ENCODE measurements at places on chromosomes 1 and 21.

DNA sequence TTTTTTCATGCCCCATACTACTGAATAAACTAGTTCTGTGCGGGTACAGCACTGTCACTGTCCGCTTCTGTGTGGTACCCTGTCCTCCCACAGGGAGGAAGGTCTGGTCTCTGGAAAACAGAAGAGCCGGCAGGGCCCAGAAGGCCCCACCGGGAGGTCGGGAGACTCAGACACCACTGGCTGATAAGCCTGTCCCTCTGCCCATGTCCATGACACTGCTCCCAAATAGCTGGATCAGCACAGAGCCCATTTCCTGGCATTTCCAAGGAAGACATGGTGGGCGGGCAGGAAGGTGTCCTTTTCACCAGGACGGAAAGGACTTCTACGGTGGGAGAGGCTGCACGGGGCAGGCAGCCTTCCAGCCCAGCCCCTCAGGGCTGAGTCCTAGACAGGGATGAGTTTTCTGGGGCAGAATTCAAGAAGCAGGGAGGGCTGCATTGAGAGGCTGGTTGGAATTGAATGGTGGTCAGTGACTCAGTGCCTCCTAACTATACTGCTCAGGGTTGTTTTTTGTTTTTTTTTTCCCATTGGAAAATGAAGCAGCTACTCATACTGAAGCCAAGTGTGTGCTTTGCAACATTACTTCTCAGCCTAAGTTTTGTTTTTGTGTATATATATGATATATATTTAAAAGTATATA lies 7.1 kb downstream of the PSRC1 start:
- peak; percentile 29 for DNase-seq

- no peak for DNase-seq
Measured at GRCh38 chr1:215669806-215670491, 102.8 kb downstream of the KCTD3 start.

- no peak for DNase-seq
Measured at GRCh38 chr1:62706985-62707743, 19.0 kb upstream of the DOCK7 start.

- no peak for DNase-seq
Measured at GRCh38 chr1:54337034-54337433, 69.2 kb downstream of the SSBP3 start.

DNA sequence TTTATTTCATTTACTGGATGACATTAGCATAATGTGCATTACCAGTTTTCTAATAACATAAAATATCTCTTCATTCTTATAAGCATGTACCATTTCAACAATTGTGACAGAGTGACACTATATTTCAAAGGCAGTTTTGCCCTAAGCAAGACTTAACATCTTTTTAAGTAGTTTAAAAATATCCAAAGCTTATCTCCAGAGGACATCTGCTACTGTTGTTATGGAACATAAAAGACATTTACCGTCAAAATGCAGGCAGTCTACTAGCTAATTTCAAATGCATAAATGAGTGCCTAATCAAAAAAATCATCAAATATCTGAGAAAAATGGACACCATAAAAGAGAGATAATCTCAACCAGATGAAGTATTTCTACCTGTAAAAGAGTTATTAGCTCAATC lies 782.4 kb upstream of the BRINP3 start:
- DNase-seq = no peak

DNA sequence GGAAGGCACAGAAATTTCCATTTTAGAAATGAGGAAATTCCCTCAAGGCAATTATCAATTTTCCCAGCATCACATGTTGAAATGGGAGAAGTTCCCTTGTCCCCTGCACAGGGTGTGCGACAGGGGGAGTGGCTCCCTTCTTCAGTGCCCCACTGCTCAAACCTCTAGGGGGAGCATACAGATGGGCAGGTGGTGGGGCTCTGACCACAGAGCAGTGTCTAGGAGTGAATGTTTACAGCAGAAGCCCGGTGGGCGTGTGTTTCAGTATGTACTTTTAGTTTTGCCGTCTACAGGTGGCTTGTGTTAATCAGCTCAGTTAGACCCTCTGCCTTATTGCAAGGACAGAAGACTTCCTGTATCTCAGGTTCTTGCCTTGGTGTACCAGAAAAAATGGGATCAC lies 493.7 kb upstream of the PLXNA2 start:
- DNase-seq = peak; percentile 37

- no peak for DNase-seq
Measured at GRCh38 chr1:224496826-224497225, 62.2 kb upstream of the WDR26 start.

- no peak for DNase-seq
Measured at GRCh38 chr21:41830764-41831452, 48.2 kb downstream of the PRDM15 start.

DNA sequence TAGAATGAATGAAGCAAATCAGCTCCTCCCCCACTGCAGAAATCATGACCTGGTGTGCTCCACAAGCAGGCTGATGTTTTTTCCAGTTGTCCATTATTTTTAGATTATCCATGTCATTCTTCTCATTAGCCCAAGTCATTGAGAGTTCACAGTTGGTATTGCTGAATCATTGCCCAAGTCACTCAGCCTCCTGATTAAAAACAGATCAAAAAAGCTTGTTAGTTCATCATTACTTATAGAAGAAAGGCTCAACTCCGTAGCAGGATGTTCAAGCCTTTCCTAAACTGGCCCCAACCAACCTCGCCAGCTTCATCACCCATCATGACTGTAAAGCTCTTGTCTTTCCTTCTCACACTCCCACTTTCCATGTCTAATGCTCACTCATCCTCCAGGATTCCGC lies 161.3 kb upstream of the CTTNBP2NL start:
- DNase-seq = no peak

GRCh38 chr1:220892997-220893700 lies 13.9 kb downstream of the HLX start:
- DNase-seq = no peak

DNA sequence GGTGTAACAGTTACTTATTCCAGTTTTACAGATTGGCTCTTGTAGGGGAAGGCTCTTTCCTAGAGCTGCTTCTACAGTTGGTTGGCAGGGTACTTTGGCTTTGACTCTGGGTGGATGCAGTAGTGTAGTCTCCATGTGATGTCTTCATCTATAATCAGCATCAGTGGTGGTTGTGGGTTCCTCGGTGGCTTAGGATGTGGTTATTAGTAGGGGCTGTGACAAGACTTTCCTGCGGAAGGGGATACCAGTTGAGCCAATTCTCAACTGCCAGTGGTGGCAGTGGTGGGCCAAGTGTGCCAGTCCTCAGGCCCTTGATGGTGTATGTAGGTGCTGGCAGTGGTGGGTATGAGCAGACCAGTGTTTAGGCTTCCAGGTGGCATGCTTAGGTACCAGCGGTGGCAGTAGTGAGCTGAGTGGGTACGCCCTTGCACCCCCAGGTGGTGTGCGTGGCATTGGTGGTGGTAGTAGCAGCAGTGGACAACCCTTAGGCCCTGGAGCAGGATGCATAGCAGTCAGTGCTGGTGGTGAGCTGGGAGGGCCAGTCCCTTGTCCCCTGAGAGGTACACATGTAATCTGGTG lies 27.2 kb upstream of the KLF18 start:
- no peak for DNase-seq

GRCh38 chr1:187961895-187962294 lies 1133.1 kb downstream of the PLA2G4A start:
- no peak for DNase-seq

- DNase-seq = no peak
Measured at GRCh38 chr1:100882698-100883097, 11.9 kb downstream of the EXTL2 start.

DNA sequence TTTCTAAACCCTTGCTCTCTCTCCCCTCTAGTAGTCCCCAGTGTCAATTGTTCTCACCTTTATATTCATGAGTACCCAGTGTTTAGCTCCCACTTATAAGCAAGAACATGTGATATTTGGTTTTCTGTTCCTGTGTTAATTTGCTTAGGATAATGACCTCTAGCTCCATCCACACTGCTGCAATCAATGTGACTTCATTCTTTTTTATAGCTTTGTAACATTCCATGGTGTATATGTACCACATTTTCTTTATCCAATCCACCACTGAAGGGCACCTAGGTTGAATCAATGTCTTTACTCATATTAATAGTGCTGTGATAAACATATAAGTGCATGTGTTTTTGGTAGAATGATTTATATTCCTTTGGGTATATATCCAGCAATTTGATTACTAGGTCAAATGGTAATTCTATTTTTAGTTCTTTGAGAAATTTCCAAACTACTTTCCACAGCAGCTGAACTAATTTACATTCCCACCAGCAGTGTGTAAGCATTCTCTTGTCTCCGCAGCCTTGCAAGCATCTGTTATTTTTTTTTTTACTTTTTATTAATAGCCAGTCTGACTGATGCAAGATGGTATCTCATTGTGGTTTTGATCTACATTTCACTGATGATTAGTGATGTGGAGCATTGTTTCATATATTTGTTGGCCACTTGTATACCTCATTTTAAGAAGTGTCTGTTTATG lies 277.8 kb downstream of the LTN1 start:
- no peak for DNase-seq

GRCh38 chr1:54936791-54937190 lies 43.6 kb upstream of the TMEM61 start:
- DNase-seq = no peak

- no peak for DNase-seq
Measured at GRCh38 chr1:33902486-33903209, 38.8 kb downstream of the HMGB4 start.
